ENCODE measurements at places on chromosomes 5 and 9.

GRCh38 chr9:5630081-5630507 is 1.2 kb downstream of the RIC1 start:
- DNase-seq: no peak

DNA sequence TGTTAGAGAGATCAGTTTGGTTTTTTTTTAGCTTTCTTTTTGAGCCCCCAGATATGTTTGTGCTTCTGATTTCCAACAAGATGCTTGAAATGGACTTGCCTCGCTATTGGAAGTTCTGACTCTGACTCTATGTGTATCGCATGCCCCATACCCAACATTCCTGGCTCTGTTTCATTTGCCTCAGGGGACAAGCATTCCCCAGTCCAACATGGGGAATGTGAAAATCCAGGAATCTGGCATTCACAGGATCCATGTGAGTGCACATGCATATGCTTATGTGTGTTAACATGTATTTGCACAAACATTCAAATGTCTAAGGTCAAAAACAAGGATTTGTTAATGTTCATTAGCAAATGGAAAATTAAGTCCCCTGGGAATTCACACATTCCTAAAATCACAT is 233.9 kb downstream of the TLR4 start:
- DNase-seq: no peak

DNA sequence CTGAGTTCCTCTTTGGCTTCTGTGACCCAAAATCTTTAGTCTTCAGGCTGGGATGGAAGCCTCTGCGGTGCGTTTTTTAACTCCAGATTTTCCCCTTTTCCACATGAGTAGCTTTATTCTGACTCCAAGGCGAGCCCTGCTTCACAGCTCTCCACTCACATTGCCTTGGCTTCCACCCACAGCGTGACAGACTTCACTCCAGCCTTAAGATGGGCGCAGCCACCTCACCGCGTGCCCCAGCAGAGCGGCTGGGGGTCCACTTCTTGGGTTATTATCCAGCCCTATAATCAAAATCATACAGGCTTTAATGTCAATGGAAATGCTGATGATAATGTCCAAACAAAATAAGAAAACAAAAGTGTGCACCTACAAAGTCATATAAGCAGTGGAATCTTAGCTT is 1.2 kb downstream of the EXOC3 start:
- DNase-seq: no peak

- DNase-seq: no peak
These were observed 77.6 kb upstream of the TMC1 start for GRCh38 chr9:72443855-72444254.

GRCh38 chr5:90477073-90477472 is 2.4 kb downstream of the POLR3G start:
- DNase-seq: no peak

DNA sequence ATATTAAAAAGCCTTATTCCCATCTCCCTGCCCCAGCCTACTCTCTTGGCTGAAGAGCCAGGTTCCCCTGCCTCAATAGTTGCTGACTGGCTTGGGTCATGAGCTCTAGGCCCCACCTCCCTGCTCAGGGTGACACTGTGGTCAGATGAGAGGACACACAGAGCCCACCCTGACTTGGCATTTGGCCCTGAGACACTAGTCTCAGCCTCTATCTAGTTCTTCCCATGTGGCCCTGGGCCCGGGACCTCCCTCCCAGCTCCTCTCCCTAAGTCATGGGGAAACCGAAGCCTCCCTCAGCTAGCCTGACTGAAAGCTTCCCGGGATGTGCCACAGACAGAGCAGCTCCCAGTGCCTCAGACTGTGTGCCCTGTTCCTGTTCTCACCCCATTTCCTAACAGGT is 5.8 kb upstream of the MYOZ3 start:
- DNase-seq: no peak

- DNase-seq: no peak
These were observed 5.2 kb downstream of the DCANP1 start for GRCh38 chr5:135441919-135442318.

DNA sequence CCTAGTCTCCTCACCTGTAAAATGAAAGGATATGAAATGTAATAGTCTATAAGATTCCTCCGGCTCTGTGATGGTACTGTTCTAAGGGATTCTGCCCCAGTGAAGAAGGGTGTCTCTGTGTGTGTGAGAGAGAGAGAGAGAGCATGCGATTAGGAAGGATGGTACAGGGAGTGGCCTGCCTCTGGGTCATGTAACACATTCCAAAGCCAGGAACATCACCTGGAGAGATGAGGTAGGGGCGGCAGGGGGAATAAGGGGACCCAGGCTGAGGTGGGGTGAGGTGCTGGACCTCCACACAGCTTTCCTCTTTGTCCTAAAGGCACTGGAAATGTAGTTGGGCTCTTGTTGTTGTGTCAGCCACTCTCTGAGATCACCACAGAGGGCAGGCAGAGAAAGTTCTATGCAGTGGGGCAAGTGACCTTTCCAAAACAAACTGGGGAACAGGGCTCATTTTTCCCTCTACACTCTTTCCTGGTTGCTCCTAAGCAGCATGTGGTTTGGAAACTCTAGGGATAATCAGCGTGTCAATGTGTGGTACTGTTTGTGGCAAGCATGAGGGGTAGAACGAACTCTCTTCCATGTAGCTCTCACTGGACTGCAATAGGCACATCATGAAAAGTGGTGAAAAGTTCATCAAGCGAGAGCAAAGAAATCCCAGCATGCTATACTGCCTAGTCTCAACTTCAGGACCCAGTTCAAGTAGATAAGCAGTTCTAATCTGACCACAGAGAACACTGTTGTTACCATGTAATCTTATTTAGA is 65.0 kb downstream of the SEMA6A start:
- DNase-seq: no peak

GRCh38 chr5:108303611-108304010 is 78.3 kb downstream of the FBXL17 start:
- no peak for DNase-seq

DNA sequence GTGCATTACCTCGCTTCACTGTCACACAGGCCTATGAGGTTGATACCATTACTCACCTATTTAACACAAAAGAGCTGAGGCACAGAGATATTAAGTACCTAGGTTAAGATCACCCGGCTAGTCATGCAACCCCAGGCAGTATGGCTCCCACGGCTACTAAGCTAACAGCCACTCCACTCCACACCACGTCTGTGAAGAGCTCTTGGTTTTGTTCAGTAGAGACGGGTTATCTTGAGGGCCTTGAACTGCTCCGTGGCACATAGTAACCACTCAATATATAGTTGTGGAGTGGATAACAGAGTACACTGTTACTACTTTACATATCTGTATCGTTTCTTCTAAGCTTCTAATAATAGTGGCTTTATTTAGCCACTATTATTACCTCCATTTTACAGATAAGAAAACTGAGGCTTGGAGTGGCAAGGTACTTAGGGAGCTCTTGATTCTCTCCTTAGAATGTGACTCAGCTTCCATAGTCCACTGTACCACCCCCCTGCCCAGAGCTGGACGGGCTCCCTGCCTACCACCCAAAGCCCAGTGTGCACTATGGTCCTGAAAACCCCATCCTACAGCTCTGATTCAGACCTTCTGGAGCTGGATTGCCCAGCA is 1.0 kb upstream of the CORO2A start:
- no peak for DNase-seq

- DNase-seq: no peak
These were observed 135.8 kb downstream of the TRIM36 start for GRCh38 chr5:115033861-115034260.

DNA sequence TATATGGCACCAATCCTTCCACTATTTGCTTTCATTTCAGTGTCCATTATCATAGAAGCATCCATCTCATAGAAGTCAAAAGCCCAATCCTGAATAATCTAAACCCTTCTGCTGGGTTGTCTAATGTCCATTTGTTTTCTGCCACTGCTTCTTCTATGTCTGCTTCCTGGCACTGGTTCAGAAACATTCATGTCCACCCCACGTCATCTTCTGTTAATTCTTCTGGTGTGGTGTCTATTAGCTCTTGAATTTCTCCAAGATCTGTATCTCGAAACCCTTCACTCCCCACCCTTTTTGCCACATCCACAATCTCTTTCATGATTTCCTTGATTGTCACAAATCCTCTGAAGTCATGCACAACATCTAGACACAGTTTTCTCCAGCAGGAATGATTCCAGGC is 23.2 kb upstream of the GOLGA1 start:
- DNase-seq: no peak

- DNase-seq: no peak
These were observed 21.7 kb downstream of the ANKRD55 start for GRCh38 chr5:56211298-56211865.

GRCh38 chr5:123460296-123460729 is 37.1 kb upstream of the CEP120 start:
- no peak for DNase-seq

DNA sequence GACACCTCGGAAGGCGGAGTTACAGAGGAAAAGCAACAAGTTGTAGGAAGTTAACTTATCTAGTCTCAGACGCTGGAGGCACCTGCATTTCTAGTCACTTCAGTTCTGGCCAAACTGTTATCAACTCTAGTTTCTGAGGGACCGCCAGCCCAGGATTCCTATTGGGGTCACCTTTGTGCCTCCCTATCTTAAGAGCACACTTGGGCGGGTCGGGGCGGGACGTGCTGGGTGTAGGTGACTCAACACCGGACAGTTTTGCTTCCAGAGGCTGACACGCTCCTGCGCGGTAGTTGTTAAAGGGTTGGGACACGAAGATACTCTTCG is 679 bp upstream of the KDM4C start:
- no peak for DNase-seq

DNA sequence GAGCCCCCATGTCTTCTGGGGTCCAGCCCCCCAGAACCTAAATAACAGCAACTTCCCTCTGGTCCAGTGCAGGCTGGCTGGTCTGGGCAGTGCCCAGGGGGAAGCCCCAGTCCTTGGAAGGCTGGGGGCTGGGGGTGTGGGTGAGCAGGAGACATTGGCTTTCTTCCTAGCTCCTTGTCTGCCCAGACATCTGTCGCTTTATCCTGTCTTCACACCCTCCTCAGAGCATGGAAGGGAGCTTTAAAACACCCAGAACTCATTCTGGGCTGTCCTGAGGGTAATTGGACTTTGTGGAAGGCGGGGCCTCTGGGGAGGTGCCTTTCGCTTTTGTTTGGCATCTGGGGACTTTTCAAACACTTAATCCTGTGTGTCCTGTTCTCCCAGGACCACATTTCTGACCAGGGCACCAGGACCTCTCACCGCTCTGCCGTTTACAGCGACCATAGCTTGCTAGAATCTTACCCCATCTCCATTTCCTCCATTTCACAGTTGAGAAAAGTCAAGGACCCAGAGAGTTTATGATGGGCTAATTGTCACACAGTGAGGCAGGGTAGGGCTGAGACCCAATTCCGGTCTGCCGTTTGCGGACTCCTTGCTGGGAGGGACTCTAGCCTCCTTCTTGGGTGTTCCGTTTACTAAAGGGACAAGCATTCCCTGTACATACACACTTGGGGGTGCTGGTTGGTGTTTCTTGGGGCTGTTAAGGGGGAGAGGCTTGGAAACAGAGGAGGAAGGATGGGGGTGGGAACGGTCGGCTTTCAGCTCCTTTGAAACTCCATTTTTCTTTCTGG is 1.1 kb downstream of the GSN start:
- no peak for DNase-seq

GRCh38 chr5:124025306-124025845 is 513.4 kb downstream of the CSNK1G3 start:
- DNase-seq: no peak

DNA sequence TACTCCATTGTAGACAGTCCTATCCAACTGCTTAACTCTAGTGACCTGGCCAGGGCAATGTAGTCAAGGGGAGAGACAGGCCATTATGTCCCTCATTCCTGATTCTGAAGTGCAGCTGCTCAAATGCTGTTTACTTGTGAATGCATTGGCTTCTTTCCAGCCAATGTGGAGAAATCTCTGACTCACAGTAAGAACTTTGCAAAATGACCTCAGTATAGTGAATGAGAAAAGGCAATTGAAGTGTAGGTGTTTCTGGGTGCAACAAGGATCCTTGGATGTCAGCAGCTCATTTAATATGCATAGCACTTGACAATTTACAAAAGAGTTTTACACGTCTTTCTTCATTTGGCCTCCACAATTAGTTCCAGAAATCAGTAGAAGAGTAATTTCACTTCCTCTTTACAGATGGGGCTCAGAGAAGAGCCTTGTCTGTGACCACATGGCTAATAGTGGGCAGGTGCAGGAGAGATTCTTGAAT is 367.2 kb downstream of the OSTF1 start:
- DNase-seq: no peak

- peak; percentile 32 for DNase-seq
These were observed 49.9 kb upstream of the PPP2CA start for GRCh38 chr5:134275822-134276221.

DNA sequence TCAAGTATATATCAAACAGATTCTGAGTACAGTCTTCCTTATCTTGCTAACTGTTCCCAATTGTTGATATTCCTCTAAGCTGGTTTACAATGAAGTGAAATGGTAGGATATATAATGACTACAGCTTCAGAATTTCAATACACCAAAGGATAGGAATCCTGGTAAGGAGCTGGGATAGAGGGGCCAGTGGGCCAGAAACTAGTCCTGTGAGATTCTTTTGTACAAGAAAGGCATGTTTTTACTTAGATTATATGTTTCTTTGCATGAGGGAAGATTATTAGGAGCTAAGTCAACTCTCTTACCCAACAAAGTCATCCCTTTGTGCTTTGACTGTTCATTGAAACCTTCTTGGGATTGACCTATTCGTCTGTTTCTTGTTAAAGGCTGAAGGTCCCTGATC is 435.7 kb downstream of the PLK2 start:
- no peak for DNase-seq

- DNase-seq: no peak
These were observed 115.7 kb downstream of the FBXL17 start for GRCh38 chr5:108266242-108266641.

DNA sequence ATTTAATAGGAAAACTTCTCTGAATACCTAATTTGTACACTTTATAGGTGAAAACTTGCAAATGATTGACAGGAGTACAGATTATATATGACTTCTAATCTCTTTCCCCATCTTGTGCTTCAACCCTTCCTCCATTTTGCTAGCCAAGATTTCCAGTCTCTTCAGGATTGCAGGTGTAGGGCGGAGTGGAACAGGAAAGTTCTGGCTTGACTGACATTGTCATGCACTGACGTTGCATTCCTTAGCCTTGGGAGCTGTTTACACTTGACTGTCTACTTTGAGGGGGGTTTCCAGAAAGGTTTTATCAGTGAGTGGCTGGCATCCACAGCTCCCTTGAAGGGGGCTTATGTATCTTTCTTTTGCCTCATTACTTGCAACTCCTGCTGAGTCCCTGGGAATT is 34.1 kb upstream of the GRIA1 start:
- DNase-seq: no peak

DNA sequence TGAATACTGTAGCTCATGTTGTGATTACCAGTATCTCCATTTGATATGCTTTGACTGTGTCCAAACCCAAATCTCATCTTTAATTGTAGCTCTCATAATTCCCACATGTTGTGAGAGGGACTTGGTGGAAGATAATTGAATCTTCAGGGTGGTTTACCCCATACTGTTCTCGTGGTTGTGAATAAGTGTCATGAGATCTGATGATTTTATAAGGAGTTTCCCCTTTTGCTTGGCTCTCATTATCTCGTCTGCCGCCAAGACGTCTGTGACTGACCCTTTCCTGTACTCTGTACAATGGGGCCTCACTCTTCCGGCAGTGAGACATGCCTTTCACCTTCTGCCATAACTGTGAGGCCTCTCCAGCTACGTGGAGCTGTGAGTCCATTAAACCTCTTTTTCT is 59.3 kb downstream of the TRIO start:
- DNase-seq: no peak

- no peak for DNase-seq
These were observed 204.5 kb downstream of the MCTP1 start for GRCh38 chr5:95080441-95080840.

- DNase-seq: no peak
These were observed 30.5 kb upstream of the MSX2 start for GRCh38 chr5:174693697-174694385.
